Activated naive CD8-positive, alpha-beta T cell treated with anti-CD3 and anti-CD28 coated beads, Interleukin-2, amount 10 ng/mL, durations not matched to agents 7 days and 5 days (primary cell): ENCODE measurements at places on chromosomes 16 and 17. TPM values are rescaled to one million over a fixed set of nuclear protein-coding genes. Genes with fewer than 3 reads are reported as not detected.

The C16orf89 gene
- not detected for total RNA-seq

The HBQ1 gene
- not detected for total RNA-seq

The CARD14 gene
- total RNA-seq, result not detected

The TBC1D3E gene
- not detected for total RNA-seq

The PERCC1 gene
- total RNA-seq, result 1.2 TPM

The KRTAP1-5 gene
- total RNA-seq, result not detected

- DNase-seq, result peak; percentile 81
These were observed 15.8 kb upstream of the AKTIP start for GRCh38 chr16:53518550-53519416.

DNA sequence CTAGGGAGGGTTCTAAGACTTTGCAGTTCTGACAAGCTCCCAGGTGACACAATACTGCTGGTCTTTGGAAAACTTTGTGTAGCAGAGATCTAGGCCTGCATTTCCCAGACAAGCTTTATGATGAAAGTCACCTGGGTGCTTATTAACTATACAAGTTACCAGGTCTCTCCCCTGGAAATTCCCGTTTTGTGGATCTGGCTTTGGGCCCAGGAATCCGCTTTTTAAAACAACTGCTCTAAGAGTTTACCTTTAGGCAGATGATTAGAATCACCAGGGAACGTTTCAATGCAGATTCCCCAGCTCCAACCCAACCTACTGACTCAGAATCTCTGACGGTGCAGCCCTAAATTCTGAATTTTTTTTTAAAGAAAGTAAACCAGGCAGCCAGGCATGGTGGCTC is 36.3 kb downstream of the MYH3 start:
- DNase-seq, result no peak

GRCh38 chr17:62616993-62617893 is 10.2 kb upstream of the MRC2 start:
- no peak for DNase-seq

GRCh38 chr17:73616120-73616872 is 27.9 kb downstream of the SDK2 start:
- no peak for DNase-seq

GRCh38 chr17:63762161-63763078 is 11.0 kb downstream of the CCDC47 start:
- DNase-seq, result no peak

GRCh38 chr16:30382111-30382881 is at the start of gene SEPTIN1:
TSS of gene SEPTIN1 (minus strand) at chr16:30382561. CDS start at chr16:30382542, 19 bp downstream.
- peak; percentile 84 for DNase-seq

GRCh38 chr17:40108970-40109824 is 8.8 kb upstream of the NR1D1 start:
- DNase-seq, result no peak
